ENCODE measurements at places on chromosomes 4 and X.

DNA sequence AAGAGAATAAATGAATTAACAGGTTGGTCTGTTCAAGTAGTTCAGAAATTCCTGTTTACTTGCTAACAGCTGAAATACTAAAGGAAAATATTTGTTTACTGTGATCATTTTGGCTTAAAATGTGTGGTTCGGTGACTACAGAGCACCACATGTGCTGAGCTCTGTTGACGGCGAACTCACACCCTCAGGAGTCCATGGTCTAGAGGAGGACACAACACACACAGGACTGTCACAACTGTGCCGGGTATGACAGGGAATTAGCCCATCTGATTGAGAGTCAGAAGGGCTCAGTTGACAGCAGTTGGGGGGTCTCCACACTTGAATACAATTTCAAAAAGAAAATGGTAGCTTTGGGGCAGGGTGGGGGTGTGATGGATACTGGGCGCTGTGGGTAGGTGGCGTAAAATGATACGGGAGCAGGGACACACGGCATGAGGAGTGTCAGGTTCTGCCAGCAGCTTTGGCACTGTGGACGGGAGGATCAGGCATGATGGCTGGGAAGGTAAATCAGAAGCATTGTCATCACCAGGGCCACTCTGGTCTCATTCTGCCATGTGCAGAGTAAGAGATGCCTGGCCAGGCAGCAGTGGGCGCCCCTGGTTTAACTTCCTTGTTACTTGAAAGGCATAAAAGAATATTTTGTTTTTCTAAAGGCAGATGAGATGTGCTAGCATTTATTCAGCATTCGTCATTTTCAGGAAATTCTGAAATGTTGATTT is 33.3 kb downstream of the CLDN22 start:
- no peak for DNase-seq

- peak; percentile 50 for DNase-seq
Measured at GRCh38 chr4:180058691-180059215, 2184.4 kb upstream of the TENM3 start.

DNA sequence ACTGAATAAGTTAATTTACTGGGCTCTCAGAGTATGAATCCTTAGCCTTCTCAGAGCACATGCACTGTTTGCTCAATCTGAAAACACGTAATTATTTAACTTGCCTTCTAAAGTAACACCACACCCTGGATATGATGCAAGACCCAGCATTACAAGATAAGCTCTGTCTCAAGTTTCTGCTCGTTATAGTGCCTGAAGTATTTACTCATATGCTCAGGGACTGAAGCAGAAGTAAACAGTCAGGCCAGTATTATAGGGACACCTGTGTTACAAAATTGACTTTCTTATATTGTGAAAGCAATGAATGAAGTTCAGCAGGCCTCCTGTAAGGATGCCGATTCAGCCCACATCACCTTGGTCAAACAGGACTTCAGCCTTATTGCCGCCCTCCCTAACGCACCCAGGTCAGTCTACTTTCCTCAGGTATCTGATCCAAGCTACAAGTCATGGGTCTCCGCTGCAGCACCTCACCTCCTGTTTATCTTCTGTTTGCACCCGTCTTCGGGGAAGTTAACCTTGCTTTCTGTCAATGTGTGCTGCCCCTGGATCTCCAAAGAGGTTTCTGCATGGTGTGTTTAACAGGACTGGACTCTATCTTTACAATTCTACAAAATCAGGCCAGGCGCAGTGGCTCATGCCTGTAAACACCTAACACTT is 42.8 kb upstream of the KLF3 start:
- peak; percentile 85 for DNase-seq

DNA sequence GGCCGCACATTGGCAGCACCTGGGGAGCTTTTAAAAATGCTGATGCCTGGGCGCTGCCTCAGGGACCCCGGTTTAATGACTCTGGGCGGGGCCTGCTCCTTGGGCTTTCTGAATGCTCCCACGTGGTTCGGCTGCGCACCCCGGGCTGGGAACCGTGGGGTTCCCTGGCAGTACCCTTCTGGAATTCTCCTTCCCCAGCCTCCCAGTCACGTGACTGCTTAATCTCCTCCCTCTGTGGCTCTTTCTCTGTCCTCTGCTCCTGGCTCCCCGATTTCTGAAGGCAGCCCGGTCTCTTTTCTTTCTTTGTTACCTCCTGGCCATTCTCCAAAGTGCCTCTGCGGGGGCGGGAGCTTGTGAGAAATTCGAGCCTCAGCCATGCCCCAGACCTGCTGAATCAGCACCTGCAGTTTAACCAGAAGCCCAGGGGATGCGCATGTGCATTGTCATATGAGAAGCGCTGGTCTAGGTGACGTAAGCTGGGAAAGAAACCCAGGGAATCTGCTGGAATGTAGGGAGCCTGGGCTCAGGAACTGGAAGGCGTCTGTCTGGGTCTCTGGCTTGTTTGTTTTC is 16.6 kb downstream of the CLCN4 start:
- no peak for DNase-seq

DNA sequence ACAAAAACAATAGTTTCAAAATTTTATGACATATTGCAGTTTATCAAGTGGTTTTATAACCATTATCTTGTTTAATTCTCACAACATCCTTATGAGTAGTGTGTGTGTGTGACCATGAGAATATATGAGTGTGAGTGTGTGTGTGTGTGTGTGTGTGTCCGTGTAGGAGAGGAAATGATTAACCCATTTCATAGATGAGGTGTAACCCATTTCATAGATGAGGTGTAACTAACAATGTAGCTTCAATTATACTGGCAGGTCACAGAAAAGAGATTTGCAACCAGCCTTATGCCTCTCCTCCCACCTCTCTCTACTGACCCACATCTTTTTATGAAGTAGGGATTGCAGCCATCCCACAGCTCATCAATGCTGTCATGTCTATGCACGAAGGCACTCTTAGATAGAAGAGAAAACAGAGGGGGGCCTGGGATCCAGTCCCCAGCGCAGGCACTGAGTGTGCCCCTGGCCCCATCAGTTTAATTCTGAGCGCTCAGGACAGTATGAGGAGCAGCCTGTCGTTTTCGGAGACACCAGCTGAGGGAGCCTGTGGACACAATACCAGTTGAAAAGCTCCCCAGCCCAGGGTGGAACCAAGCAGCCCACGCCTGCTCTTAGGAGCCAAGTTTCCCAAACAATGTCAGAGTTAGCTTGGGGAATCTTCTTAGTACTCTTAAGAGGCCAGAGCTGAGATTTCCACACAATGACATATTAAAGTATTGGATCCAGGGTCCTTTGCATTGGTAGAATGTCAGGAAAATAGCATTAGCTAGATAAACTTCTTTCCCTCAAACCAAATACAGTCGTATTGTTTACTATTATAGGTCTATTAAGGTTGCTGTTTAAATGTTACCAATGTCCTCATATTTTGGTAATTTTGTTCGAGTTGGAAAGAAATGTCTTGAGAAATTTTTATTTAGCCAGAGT is 88.6 kb downstream of the PALLD start:
- peak; percentile 71 for DNase-seq

DNA sequence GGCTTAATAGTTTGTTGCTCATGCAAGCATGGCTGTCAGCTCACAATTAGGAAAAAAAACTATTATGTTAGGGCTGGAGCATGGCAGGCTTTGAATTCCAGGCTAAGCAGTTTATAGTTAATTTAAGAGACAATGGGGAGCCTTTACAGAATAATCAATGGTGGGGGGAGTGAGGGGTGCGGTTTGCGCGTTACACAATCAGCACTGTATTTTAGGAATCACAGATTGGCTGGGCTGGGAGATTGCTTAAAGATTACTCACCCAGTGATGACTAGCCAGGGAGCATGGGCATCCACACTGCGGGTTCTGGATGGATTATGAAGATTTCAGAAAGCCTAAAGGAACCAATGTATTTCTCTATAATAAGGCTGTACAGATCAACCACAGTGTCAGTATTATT is 186.6 kb downstream of the SOX3 start:
- no peak for DNase-seq

GRCh38 chr4:7140692-7141069 is 51.7 kb upstream of the SORCS2 start:
- DNase-seq = no peak

- no peak for DNase-seq
Measured at GRCh38 chrX:109378281-109378680, 103.6 kb downstream of the GUCY2F start.

GRCh38 chrX:38103857-38104812 is 97.8 kb downstream of the SYTL5 start:
- DNase-seq = peak; percentile 45

GRCh38 chrX:74272230-74272629 is 31.8 kb upstream of the ZCCHC13 start:
- no peak for DNase-seq

- peak; percentile 65 for DNase-seq
Measured at GRCh38 chr4:145644699-145645098, 25.5 kb downstream of the MMAA start.

GRCh38 chr4:110268790-110269189 is 70.4 kb upstream of the ELOVL6 start:
- no peak for DNase-seq

DNA sequence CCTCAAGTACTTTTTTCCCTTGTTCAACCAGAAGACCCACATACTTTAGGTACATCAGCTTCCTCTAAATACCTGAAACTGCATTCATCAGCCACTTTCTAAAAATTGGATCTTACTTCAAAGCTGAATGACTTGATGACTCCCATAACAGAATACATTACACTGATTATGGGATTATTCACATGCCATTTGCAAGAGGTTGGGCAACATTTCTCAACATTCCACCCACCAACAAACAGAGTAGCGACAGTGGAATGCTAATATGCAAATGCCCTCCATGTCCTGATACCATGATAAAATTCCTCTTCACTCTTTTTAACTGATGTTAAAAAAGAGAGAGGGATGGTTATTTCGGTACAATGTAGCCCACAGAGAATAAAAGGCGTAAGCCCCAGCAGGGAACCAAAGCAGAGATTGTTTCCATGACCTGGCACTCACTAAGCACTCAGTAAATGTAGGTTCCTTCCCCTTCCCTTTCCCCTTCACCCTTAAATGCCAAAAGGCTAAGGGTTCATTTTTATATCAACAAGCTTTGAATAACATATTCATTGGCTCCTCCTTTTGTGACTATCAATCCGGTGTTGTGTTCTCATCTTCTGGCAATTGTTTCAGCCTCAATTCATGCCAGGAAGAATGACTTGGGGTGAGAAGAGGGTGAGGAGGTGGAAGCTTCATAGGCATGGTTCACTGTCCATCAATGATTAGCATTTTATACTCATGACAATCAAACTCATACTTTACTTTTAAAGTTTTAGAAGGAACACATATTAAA is 317.2 kb downstream of the DHX15 start:
- DNase-seq = no peak
